Myometrial cell (primary cell): ENCODE measurements at places on chromosomes 2 and 18. TPM values are rescaled to one million over a fixed set of nuclear protein-coding genes. Genes with fewer than 3 reads are reported as not detected.

The FEV gene
- not detected in 2 replicates for total RNA-seq

The GPR155 gene
- total RNA-seq, result 1.4 and 9.2 TPM in 2 replicates

The CDH20 gene
- 0.35 and 0.86 TPM in 2 replicates for total RNA-seq

The DSG1 gene
- not detected in 2 replicates for total RNA-seq

The CSRNP3 gene
- 0.58 and 3.9 TPM in 2 replicates for total RNA-seq

The FAM237A gene
- total RNA-seq, result not detected in 2 replicates

The ESPNL gene
- total RNA-seq, result 13.5 and 25.3 TPM in 2 replicates

The CLHC1 gene
- 5.1 and 6.9 TPM in 2 replicates for total RNA-seq

The GCC2 gene
- total RNA-seq, result 5.8 and 12.4 TPM in 2 replicates

The COPS8 gene
- total RNA-seq, result 166 and 190 TPM in 2 replicates
